ENCODE measurements at places on chromosomes 1 and 21. TPM values are rescaled to one million over a fixed set of nuclear protein-coding genes. Genes with fewer than 3 reads are reported as not detected.

- H3K27ac ChIP-seq, result peak overlapping the region; percentile 57
- peak overlapping the region; percentile 80 for H3K4me3 ChIP-seq
- DNase-seq, result no peak
Observed at GRCh38 chr21:43866260-43866629, 1.2 kb downstream of the AGPAT3 start.

TMCO1 gene
- 85.4 TPM for total RNA-seq

DNA sequence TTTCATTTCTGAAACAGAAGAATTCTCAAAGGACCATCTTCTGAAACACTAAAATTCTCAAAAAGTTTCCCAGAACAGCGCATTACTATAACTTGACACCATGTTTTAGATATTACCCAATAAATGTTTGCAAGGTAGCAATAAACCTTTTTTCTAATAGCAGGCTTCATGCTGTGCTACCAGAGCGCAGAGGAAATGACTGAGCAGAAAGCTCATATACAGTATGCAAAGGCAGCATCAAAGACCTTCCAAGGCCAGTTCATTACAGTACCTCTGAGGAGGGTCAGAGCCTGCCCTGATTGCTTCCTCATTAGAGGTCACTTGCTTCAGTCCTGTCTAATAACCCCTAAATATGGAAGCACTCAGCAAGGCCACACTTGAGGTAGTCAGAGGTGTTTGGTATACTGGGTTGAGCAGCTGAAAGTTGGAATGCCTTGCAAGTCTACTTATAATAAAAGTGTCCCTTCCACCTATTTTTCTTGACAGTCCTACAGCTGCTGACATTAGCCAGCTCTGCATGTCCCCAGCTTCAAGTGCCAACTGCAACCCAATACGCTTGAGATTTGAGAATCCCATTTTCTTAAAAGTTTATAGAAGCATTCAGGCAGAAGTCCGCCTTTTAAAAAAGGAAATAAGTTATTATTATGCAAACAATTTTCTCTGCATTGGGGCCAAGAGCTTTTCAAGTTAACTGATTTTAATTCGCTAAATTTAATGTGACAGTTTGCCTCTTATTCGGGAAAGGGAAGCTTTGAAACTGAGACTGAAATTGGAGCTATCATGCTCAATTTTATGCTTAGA lies 207.2 kb downstream of the ZC3H11B start:
- no peaks in the 10 kb centered on the region for H3K4me1 ChIP-seq
- H3K27me3 ChIP-seq, result no peaks in the 10 kb centered on the region
- no peak for DNase-seq
- H3K4me3 ChIP-seq, result no peak overlapping the region
- no peak overlapping the region for H3K27ac ChIP-seq
- H3K36me3 ChIP-seq, result no peaks in the 10 kb centered on the region

ARHGEF10L gene
- 20.4 TPM for total RNA-seq

GRCh38 chr1:109769330-109770078 lies 5.8 kb upstream of the EPS8L3 start:
- H3K4me3 ChIP-seq, result no peak overlapping the region
- peak overlapping the region; percentile 85 for H3K27ac ChIP-seq
- H3K4me1 ChIP-seq, result peaks cover 14% of the 10 kb centered on the region

GRCh38 chr1:165942927-165943597 lies 115.6 kb downstream of the UCK2 start:
- no peaks in the 10 kb centered on the region for H3K4me1 ChIP-seq
- H3K4me3 ChIP-seq, result no peak overlapping the region
- no peaks in the 10 kb centered on the region for H3K36me3 ChIP-seq

DNA sequence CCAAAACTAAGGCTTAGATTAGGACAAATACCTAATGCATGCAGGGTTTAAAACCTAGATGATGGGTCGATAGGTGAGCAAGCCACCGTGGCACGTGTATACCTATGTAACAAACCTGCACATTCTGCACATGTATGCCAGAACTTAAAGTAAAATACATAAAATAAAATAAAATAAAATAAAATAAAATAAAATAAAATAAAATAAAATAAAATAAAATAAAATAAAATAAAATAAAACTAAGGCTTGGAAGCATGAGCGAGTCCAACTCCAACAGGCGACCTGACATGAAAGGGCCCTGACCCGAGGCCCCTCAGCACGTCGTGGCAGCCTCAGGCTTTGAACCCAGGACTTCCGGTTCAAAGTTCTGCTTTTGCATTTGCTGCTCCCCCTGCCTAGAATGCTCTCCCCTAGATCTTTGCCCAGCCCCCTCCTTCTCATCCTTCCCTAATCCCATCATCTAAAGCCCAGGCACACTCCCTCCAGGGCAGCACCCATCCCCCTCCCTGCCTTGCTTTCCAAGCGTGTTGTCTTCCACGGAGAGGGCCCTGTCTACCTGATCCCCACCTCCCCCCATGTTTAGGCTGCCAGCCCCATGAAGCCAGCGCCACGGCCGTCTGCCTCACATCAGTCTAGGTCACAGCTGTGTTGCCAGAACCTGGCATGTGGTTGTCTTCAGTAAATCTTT lies 64.3 kb downstream of the TAS1R2 start:
- no peaks in the 10 kb centered on the region for H3K4me1 ChIP-seq
- no peaks in the 10 kb centered on the region for H3K36me3 ChIP-seq
- H3K4me3 ChIP-seq, result no peak overlapping the region
- no peak overlapping the region for H3K27ac ChIP-seq
- no peak for DNase-seq

GRCh38 chr1:223669003-223669795 lies 3.7 kb upstream of the CAPN8 start:
- H3K36me3 ChIP-seq, result no peaks in the 10 kb centered on the region
- H3K4me1 ChIP-seq, result no peaks in the 10 kb centered on the region
- H3K27ac ChIP-seq, result no peak overlapping the region
- peaks cover 3% of the 10 kb centered on the region for H3K27me3 ChIP-seq
- H3K4me3 ChIP-seq, result no peak overlapping the region
- DNase-seq, result no peak

RGL1 gene
- 13.3 TPM for total RNA-seq

GRCh38 chr1:224266105-224266914 lies 63.7 kb downstream of the NVL start:
- peaks cover 6% of the 10 kb centered on the region for H3K4me1 ChIP-seq
- no peaks in the 10 kb centered on the region for H3K27me3 ChIP-seq
- H3K27ac ChIP-seq, result peak overlapping the region; percentile 30
- no peak for DNase-seq
- no peak overlapping the region for H3K4me3 ChIP-seq
- H3K36me3 ChIP-seq, result peaks cover 11% of the 10 kb centered on the region

PLD5 gene
- 0.84 TPM for total RNA-seq

GRCh38 chr1:18618546-18619466 lies 11.8 kb upstream of the PAX7 start:
- no peaks in the 10 kb centered on the region for H3K4me1 ChIP-seq
- no peak overlapping the region for H3K4me3 ChIP-seq
- DNase-seq, result no peak

DNA sequence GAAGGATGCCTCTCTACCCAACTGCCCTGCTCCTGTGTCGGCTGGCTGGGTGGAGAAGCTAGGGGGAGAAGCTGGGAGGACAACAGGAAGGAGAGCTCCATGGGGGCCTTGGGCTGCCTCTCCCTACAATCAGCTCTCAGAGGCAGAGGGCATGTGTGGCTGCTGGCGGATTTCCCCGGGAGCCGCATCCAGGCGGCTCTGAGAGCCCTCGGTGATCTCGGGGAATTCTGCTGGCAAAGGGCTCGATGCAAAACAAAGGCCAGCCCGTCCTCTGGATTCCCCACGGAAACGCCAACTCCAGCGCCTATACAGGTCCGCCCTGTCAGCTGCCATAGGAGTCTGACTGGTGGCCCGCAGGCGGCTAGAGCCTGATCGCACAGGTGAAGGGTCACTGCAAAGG lies 26.4 kb upstream of the EVA1B start:
- H3K27me3 ChIP-seq, result no peaks in the 10 kb centered on the region
- H3K36me3 ChIP-seq, result peaks cover 5% of the 10 kb centered on the region
- peak overlapping the region; percentile 43 for H3K27ac ChIP-seq

FCRL5 gene
- not detected for total RNA-seq

SLC6A9 gene
- total RNA-seq, result 20.9 TPM

DNA sequence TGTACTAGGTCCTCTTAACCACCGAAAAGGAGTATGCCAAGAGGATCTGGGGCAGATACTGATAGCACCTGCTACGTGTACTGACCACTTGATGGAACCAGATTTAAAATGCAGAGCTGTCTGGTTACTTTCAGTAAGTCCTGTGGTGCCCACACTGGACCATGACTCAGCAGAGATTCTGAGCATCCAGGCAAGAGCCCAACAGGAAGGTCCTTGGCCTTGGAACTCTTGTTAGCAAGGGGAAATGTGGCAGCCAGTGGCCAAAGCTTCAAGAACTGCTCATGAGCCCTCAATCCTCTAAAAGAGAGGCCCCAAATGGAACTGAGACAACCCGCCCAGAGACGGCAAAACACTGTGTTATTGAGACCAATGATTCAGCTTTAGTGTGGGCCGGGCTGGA lies 4.2 kb upstream of the GJB5 start:
- H3K4me1 ChIP-seq, result no peaks in the 10 kb centered on the region
- H3K27ac ChIP-seq, result no peak overlapping the region
- no peak for DNase-seq
- H3K4me3 ChIP-seq, result no peak overlapping the region
- H3K27me3 ChIP-seq, result peaks cover 10% of the 10 kb centered on the region

NAXE gene
- 76.5 TPM for total RNA-seq

CLEC20A gene
- total RNA-seq, result not detected

FYB2 gene
- total RNA-seq, result not detected

DNA sequence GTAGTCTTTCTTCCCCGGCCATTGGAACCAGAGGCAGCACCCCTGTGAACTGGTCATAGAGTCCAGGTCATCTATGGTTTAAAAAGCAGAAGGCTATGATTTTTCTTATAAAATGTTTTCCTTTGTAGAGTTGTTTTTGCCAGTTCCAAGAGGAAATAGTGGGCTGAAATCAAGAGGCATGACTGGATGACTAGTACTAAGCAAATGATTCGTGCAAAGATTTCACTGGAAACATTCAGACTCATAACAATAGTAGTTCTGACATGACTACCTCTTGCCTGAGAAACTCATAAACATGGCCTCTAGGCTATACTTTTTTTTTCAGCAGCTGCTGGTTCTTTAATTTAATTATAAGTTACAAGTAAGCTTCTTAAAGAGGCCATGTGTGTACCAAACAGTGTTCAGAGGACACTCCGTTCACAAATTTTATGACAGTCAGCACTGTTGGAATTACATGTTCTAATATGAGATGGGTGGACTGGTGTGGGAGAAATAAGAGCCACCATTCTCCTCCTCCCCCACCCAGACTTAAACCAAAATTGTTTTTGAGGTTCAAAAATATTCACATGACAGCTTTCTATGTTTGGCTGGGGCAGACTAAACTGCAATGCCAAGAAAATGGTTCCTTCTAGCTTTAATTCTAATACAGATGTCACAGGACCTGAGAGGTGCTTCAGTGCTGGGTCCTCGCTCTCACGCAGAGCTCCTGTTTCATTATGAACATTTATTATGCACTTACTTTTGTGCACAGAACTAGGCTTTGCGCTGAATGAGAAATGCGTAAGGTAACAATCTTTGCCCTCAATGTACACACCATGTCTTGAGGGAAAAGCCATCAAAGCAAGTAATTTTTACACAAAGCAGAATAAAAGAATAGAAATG lies 147.5 kb downstream of the ZC3H11B start:
- H3K4me3 ChIP-seq, result no peak overlapping the region
- H3K36me3 ChIP-seq, result no peaks in the 10 kb centered on the region
- H3K4me1 ChIP-seq, result no peaks in the 10 kb centered on the region
- DNase-seq, result no peak

DNA sequence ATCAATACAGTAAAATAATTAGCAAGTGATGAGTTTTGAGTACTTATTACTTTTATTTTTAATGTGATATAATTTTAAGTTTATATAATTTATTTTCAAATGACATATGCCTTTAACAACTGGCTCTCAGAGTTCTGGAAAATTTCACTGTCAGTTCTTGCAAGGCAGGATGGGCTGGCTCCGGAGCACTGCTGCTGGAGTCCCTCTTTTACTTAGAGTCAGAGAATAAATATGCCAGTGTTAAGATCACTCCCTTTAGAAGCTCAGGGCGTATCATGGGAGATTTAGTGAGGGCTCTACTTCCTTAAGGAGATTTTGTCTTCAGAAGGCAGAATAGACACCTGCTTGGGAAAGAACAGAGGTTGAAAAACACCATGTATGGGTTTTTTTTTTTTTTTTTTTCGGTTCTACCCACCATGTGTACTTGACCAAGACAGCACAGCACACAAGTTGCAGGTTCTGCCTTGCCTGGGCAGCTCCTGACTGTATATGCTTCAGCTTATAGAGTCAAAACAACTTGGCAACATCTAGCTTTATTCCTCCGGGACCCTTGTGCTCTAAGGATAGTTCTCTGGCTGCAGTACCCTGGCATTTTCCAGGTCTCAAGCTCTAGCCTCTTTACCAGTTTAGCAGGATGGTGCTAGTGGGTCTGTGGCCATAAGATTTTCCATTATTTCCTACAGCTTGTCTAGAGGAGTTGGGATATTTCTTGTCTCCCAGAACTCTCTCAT lies 29.7 kb upstream of the FMOD start:
- no peak overlapping the region for H3K4me3 ChIP-seq
- no peak overlapping the region for H3K27ac ChIP-seq
- DNase-seq, result no peak

DNA sequence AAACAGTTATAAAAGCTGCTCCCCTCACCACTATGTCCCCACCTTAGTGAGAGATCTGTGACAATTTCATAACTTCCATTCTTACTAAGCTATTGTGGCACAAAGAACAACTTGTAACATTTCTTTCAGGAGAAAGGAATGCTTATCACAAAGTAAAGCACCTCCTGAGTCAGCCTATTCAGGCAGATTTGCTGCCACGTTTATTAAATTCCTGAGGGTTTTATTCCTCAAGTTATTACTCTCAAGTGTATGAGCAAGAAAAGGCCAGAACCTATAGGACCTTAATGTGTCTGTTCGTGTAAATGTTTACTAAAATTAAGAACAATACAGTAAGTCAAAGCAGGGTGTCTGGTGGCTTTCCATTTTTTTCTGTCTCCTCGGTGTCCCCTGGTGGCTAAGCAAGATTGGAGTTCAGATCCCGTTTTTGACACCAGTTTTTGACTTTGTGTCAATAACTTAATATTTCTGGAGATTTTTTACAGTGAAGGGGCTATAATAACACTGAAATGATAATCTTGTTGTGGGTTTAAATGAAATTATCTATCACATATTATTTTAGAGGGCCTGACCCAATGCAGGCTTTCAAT lies 1539.6 kb downstream of the BRINP3 start:
- no peaks in the 10 kb centered on the region for H3K27me3 ChIP-seq
- no peak overlapping the region for H3K27ac ChIP-seq
- no peaks in the 10 kb centered on the region for H3K36me3 ChIP-seq
- H3K4me3 ChIP-seq, result no peak overlapping the region
- no peaks in the 10 kb centered on the region for H3K4me1 ChIP-seq
- DNase-seq, result no peak

TMEM269 gene
- 0.91 TPM for total RNA-seq

DNA sequence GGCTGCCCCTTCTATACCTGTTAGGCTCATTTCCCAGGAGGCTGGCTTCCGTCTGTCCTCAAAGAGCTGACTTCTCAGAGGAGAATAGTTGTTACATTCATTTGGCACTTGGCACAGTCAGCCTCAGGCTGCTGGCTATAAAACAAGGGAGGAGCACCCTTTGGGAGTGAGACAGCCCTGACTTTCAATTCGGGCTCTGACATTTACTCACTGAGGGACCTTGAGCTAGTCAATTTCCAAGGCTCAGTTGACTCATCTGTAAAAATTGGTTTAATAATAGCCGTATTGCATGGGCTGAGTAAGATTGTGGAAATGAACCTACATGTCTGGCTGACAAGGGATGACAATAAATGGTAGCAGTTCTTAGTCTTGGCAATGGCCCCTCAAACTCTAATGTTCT lies 13.7 kb downstream of the ALX3 start:
- no peak for DNase-seq
- H3K27ac ChIP-seq, result no peak overlapping the region
- H3K4me1 ChIP-seq, result peaks cover 5% of the 10 kb centered on the region
- peaks cover 24% of the 10 kb centered on the region for H3K36me3 ChIP-seq
- no peak overlapping the region for H3K4me3 ChIP-seq
- H3K27me3 ChIP-seq, result no peaks in the 10 kb centered on the region

Data from neural crest cell (in vitro differentiated cells).